RPMI8226 (cell line): ENCODE measurements at places on chromosomes 6 and 20.

GRCh38 chr6:132235596-132236280 lies 165.5 kb downstream of the MOXD1 start:
- no peak for DNase-seq

- no peak for DNase-seq
Measured at GRCh38 chr20:55760586-55760985, 244.7 kb downstream of the CBLN4 start.

- no peak for DNase-seq
Measured at GRCh38 chr6:135796643-135797305, 54.7 kb upstream of the PDE7B start.

GRCh38 chr6:33104887-33105286 lies 29.1 kb downstream of the HLA-DPB1 start:
- DNase-seq: no peak

DNA sequence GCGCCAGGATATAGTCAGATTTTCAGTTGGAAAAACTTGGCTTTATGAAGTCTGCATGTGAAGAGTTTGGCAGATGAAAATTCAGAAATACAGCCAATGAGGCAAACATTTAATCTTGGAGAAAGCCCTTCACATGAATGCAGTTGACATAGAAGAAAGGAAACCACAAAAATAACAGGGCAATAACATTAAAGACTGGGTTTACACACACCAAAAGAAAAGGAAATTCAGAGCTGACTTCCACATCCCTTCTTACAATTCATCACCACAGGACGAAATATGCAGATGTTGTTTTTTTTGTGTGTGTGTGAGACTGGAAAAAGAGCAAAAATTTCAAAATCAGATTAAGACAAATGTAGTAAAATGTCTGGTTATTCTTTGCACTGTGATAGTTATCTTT lies 69.8 kb upstream of the HEY2 start:
- DNase-seq: no peak

DNA sequence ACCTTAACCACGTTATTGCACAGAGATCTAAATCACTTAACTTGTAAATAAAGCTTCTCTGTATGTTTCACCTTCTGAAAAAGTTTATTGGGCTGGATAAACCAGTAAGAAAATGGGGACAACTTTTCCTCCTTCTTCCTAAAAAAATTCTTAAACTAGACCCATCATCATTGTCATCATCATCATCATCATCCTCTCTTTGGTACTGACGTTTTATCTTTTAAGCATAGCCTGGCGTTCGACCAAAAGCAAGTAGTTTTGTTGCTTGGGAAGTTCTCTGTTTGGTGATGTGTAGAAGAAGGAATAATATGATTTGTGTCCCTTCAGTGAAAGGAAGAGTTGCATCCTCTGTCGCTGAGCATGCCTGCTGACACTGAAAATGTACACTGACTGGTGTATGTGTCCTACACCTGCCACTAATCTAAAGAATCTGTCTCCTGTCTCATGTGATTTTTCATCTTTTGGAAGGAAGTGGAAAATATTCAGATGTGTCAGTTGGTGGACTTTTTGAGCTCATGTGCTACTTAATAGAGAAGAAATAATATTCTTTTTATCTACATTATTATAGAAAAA lies 2.5 kb downstream of the CLVS2 start:
- no peak for DNase-seq

DNA sequence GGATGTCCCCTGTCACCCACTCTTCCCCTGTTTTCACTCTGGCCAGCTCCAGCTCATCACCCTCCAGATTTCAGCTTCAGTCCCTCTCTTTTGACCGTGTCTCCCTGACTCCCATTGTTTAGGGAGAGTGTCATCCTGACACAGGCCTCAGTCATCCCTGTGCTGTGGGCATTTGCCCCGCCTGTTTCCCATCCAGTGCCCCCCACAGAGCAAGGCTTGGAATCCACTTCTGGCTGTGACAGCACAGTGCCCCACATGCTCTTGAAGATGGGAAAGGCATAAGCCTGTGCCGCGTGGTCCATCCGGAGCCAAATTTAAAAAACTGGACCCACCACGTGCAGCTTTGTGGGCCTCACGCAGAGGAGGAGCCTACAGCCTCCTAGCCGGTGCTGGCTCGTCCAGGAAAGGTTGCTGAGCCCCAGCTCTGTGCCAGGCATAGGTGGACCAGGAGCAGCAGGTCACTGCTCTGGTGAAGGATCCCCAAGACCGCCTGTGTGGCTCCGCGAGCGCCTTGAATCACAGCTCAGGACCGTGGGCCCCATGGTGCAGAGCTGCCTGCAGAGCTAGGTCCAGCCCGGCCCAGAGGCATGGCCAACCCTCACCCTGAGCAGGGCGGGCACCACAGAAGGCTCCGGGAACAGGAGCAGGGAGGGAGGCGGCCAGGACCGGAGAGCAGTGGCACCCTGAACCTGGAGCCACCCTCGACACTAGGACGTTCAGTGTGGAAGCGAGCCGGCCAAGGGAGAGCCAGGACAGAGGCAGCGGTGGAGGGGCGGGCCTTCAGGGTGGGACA lies 172.8 kb downstream of the CDH4 start:
- DNase-seq: no peak

GRCh38 chr6:116074732-116075390 lies 14.2 kb upstream of the FRK start:
- DNase-seq: no peak

DNA sequence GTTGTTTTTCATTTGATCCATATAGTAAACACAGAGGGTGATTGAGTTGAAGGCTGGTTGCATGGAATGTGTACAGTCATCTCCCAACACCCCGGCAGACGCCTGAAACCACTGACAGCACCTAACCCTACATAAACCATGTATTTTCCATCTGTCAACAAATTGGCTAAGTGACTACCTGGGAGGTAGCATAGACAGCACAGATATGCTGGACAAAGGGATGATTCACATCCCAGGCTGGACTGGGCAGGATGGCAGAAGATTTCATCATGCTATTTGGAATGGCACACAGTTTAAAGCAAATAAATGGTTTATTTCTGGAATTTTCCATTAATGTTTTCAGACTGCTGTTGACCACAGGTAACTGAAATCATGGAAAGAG lies 4.4 kb upstream of the VIP start:
- no peak for DNase-seq

GRCh38 chr6:145547594-145548335 lies 187.6 kb downstream of the EPM2A start:
- DNase-seq: no peak
